ENCODE measurements at places on chromosomes 2 and 18.

GRCh38 chr2:14385043-14385442, 247.5 kb upstream of the LRATD1 start:
- DNase-seq, result no peak

DNA sequence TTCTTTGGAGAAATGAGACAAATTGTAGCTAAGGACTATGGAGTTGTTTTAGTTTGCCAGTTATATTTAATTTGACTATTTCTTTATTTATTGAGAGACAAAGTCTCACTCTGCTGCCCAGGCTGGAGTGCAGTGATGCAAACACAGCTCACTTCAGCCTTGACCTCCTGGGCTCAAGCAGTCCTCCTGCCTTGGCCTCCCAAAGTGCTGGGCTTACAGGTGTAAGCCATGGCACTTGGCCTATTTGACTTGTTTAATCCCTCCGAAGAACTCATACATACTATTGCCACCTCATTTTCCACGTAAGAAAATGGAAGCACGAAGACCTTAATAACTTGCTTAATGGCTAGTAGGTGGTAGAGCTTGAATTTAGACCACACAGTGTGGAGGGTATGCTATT, 988 bp upstream of the RNF144A start:
- DNase-seq, result no peak

DNA sequence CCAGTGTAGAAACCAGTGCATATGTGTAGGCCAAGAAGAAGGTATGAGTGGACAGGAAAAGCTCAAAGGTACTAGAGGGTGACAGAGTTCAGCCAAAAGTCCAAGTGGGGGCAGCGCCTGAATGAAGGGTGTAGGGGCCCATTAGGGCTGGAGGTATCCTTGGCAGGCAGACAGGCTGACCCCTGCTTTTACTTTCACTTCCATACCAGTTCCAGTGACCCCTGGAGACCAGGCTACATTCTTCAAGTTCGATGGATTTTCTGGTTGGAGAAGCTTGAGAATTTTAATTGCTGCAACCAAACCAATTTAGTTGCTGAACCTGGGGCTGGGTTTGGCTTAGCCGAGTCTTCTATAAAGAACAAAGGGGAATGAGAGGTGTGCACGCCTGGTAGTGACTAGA, 42.3 kb upstream of the MRPL33 start:
- no peak for DNase-seq

- DNase-seq, result no peak
Measured at GRCh38 chr2:219886615-219887014, 259.2 kb downstream of the SLC4A3 start.

DNA sequence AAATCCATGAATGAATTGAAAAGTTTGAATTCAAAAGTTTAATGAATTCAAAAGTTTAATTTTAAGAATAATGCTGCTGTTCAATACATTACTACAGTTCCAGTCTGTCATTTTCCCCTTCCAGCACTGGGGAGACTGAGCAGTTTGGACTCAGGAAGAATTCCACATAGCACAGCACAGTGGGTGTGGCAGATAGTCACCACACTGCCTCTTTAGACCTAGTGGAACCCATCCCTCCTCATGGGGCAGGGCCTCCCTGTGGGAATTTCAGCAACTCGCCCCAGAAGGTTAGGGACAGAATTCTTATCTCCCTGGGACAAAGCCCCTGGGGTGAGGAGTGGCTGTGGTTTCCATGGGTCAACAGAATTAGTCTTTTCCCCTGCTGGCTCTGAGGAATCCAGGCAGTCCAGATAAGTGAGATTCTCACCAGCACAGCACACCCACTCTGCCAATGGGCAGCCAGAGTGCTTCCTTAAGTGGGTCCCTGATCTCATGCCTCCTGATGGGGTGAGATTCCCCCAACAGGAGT, 442.0 kb upstream of the SYT4 start:
- DNase-seq, result no peak

- DNase-seq, result no peak
Measured at GRCh38 chr2:217802876-217803652, 199.7 kb downstream of the TNS1 start.

DNA sequence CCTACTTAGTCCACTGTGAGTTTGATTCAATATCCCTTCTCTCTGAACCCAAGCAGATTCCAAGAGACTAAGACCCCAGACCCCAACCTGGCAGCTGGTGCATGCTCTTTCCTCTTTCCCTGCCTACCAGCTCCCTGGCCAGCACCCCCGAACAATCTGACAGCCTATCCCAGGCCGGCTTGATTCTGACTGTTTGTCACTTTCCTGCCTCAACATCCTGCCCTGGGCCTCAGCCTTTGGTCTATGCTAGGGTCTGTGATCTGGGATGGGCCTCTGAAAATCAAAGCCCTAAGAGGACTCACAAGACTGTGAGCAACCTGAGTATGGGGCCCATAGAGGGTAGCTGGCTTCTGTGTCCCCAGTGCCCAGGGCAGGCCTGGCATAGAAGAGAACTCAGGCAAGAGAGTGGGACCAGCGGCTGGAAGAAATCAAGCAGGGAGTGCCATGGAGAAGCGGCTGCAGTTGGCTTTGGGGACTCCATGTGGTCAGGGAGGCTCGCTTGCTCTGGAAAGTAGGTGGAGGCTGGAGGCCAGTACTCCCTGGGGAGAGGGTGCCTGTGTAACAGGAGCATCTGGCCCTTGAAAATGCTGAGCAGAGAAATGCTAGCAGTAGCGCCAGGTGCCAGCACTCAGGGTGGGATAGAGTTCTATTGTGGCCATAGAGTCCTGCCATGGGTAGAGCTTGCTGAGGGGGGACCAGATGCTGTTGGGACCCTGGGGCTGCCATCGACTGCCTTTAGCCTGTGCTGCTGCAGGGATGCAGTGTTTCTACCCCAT, 343.9 kb downstream of the DYSF start:
- DNase-seq, result no peak

- no peak for DNase-seq
Measured at GRCh38 chr18:73201940-73202339, 334.2 kb upstream of the NETO1 start.

DNA sequence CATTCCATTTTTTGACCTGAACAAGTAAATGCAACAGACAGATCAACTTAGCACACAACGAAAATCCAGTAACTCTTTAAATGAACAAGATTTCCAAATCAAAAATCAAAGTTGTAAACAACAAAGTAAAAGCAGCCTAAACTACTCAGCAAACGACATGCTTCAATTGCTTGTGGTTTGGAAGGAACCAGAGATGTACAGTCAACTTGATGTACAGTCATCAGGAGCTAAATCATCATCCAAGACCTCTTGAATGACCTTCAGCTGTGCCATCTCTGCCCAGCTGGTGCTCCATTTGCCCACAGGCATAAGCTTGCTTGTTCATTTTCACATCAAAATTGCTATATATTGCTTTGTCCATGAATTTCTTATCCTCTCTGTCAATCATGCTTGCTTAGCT, 109.8 kb downstream of the UPP2 start:
- peak; percentile 64 for DNase-seq

DNA sequence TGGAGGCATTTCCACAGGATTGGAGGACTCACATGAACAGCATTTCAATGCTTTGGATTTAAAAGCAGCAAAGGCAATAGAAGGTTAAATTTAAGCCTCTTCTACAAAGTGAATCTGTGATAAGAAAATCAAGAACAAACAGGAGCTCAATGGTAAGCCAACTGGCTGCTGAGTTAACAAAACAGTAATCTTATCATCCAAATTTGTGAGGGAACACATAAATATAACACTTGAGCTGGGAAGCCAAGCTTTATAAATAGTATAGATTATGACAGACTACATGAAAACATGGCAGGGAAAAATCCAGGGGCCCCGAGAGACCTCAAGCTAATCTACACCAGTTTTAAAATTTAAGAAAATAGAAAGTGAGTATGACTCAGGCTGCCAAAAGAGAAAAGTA, 108.5 kb upstream of the PGAP1 start:
- DNase-seq, result no peak

- DNase-seq, result no peak
Measured at GRCh38 chr2:217742841-217743240, 260.0 kb downstream of the TNS1 start.

DNA sequence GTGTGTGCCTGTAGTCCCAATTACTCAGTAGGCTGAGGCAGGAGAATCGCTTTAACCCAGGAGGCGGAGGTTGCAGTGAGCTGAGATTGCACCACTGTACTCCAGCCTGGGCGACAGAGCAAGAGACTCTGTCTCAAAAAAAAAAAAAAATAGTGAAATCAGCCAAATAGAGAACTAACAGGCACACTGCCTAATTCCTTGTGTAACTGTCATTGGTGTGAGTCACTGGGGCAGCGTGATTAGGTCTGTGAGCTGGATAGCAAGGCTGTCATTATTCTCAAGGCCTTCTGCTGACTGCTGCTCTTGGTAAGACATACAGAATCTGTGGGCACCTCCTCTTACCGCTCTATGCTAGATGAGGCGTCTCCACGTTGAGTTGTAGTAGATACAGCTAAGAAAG, 270.3 kb downstream of the NEDD4L start:
- peak; percentile 88 for DNase-seq

DNA sequence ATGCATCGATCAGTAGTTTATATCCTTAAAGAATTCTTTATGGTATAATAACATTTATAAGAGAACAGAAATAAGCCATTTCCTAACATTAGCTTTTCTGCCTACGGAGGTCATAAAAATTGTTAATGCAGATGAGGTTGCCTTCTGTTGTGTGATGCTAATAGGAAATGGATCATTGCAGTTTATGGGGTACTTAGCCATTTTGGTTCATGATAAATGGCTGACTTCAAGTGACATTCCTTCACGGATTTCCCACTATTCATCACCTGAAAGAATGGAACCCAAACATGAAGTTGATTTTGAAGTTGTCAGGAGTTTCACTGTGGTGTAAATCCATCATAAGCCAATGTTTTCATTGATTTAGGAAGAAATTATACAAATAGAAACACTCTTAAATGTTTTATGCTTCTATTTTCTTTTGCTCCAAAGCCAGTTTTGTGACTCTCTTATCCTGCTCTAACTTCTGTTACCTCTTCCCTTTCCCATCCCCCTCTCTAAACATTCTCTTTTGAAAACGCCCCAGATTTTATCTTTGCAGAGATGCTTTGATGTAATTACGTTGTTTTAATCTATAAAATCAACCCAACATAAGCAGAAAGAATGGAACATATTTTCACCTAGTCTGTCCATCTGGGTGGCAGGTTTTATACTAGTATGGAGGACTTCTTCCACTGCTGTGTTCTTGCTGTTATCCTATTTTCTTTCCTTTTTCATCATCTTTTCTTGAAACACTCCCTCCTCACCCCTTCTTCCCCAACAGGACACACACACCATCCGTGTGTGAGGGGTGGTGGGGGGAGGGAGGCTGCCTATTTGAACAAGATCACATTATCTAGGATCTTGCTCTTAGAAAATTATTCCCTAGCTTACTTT, 58.2 kb downstream of the GREB1L start:
- DNase-seq, result no peak

DNA sequence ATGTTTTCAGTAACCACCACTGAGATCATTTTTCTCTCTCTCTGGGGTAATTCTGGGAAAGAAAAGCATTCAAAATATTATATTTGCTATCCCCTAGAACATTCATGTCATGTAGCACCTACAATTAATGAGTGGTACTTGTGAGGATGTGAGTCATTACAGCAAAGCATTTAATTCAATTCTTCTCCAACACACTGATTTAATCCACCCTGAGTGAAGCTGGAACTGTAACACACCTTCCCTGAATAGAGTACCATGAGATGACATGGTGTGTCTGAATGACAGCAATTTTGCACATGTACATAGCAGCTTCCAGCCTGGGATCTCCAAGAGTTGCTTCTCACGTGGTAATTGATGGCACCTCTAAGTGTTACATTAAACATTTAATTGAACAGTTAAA, 207.1 kb upstream of the SLC14A2 start:
- no peak for DNase-seq

GRCh38 chr2:191255271-191255670, 10.1 kb downstream of the MYO1B start:
- DNase-seq, result no peak

DNA sequence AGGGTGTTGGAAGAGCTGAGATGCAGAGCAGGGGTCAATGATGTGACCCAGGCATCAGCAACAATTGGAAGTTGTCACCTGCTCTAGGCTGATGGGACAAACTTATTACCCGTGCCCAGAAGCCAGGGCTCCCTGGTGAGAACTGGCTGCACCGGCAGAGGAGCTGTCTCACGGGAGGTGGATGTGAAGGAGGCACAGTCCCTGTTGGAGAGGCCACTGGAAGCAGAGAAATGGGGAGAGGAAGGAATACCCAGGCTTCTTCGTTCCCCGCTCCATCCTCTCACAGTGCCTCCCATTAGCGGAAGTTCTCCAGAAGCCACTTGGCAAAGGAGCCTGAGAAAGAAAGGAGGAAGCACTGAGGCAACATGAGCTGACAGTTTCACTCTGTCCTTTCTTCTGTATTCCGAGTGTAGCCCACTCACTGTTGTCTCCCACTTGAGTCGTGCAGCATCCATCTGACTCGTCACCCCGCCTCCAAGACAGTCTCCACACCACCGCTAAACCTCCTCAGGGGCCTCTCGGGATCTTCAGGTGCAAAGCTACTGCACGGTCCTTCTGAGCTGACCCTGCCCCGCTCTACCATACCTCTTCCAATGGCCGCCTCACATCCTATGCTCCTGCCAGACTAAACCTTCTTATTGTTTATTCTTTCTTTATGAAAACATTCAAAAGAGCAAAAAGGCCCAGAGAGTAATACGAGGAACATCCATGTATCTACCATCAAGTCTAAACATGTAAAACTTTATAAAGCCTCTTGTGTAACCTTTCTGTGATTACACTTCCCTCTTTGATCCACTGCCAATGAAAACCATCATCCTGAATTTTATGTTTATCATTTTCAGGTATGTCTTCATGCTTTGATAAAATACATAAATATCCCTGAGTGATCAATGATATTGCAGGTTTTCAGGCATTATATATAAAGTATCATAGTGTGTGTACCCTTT, 19.1 kb upstream of the AFTPH start:
- DNase-seq, result no peak

DNA sequence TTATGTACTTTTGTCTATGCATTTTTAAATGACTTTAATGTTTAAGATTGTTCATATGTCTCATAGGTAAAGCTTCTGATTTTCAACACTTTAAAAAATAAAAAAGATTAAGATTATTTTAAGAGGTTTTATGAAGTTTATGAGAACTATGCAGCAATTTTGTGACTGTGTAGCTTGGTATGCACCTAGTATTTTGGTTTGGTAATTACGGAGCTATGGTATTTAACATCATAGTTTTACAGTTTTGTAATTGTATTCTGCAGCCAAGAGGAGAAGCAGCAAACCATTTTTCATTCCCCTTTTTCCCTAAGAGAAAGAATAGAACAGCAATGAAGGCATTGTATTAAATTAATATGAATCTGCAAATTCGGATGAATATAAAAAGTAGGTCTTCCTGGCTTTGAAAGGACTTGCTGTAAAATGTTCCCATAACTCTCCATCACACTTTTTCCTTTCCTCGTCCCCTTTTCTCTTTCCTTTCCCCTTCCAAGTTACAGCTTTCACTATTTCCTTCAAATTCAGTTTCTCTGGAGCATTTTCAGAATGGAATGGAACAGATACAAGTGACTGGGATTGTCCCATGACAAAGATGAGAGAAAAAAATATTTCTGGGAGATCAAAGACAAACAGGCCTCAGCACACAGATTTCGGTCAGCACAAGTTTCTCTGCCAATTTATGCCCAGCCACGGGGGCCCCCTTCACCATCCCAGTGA, 26.1 kb upstream of the PIEZO2 start:
- no peak for DNase-seq

GRCh38 chr2:64574871-64575270, 50.7 kb downstream of the AFTPH start:
- no peak for DNase-seq

GRCh38 chr2:127157651-127158485, 50.9 kb upstream of the BIN1 start:
- DNase-seq, result no peak

Measured in kidney epithelial cell (primary cell).